ENCODE measurements at places on chromosomes 3 and 15.

DNA sequence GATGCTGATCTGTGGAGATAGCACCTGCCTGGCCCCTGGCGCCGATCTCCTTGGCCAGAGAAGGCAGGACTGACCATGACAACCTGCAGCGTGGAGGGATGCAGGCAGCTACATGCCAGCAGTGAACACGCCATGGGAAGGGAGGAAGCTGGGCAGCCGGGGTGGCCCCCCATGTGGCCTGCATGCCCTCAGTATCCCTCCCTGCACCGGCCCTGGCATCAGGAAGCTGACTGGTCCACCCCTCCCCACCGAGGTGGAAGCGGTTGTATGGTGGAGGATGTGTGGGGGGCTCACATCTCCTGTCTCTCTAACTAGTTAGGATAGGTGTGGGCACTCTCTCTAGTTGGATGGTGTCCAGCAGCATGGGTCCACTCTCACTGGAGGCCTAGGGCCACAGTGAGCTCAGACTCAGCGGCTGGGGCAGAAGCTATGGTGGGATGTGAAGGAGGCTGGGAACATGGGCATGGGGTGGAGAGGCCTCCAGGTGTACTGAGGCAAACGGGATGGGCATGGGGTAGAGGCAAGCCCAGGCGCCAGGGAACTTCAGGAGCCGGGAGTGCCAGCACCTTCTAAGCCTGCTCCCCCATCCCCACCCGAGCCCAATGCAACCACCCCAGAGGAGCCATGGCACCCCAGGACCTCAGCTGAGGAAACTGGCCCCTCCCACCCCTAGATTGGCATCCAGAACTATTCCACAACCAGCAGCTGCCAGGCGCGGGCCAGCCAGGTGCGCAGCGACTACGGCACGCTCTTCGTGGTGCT is 1.8 kb upstream of the ABTB1 start:
- no peak for DNase-seq

DNA sequence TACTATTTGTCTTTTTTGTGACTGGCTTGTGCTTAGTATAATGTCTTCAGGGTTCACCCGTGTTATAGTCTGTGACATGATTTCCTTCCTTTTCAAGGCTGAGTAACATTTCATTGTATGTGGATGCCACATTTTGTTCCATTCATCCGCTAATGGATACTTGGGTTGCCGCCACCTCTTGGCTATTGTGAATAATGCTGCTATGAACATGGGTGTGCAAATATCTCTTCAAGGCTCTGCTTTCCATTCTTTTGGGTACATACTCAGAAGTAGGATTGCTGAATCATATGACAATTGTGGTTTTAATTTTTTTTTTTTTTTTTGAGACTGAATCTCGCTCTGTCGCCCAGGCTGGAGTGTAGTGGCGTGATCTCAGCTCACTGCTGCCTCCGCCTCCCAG is 15.4 kb downstream of the CRTC3 start:
- no peak for DNase-seq

DNA sequence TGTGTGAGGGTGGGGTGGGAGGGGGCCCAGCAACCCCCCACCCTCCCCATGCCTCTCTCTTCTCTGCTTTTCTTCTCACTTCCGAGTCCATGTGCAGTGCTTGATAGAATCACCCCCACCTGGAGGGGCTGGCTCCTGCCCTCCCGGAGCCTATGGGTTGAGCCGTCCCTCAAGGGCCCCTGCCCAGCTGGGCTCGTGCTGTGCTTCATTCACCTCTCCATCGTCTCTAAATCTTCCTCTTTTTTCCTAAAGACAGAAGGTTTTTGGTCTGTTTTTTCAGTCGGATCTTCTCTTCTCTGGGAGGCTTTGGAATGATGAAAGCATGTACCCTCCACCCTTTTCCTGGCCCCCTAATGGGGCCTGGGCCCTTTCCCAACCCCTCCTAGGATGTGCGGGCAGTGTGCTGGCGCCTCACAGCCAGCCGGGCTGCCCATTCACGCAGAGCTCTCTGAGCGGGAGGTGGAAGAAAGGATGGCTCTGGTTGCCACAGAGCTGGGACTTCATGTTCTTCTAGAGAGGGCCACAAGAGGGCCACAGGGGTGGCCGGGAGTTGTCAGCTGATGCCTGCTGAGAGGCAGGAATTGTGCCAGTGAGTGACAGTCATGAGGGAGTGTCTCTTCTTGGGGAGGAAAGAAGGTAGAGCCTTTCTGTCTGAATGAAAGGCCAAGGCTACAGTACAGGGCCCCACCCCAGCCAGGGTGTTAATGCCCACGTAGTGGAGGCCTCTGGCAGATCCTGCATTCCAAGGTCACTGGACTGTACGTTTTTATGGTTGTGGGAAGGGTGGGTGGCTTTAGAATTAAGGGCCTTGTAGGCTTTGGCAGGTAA is 8.1 kb downstream of the FAM131A start:
- no peak for DNase-seq

GRCh38 chr15:55954862-55955605 is 38.4 kb downstream of the NEDD4 start:
- no peak for DNase-seq

- no peak for DNase-seq
Measured at GRCh38 chr3:102668247-102668646, 233.4 kb downstream of the ZPLD1 start.

GRCh38 chr3:156674911-156675829 is 780 bp downstream of the TIPARP start:
- DNase-seq, result no peak

GRCh38 chr3:159733194-159733860 is 255.3 kb upstream of the IL12A start:
- no peak for DNase-seq

DNA sequence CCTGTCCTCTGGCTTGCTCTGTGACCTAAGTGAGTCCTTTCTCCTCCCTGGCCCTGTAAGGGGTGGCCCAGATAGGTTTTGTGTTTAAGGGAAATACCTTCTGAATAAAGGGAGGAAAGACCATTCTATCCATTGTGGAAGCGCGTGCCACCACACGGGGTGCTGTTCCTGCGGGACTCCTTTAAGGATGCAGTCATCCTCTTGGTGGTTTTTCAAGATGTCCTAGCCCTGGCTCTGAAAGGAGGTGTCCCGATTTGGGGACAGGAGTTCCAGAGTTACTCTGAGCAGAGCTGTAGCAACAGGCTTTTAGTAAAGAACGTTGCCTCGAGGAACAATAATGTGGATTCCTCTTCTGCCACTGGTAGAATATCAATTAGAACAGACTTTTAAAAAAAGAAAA is 9.6 kb downstream of the SLC6A6 start:
- no peak for DNase-seq

GRCh38 chr3:111506435-111506834 is 35.6 kb upstream of the CD96 start:
- no peak for DNase-seq

- no peak for DNase-seq
Measured at GRCh38 chr3:43953380-43953779, 262.6 kb downstream of the ABHD5 start.
